CMK (cell line): ENCODE measurements at places on chromosomes 11 and 22.

- DNase-seq: no peak
Measured at GRCh38 chr11:125948278-125949051, 2.6 kb downstream of the VSIG10L2 start.

- DNase-seq: no peak
Measured at GRCh38 chr11:90916706-90917105, 693.9 kb upstream of the CHORDC1 start.

- DNase-seq: no peak
Measured at GRCh38 chr11:78313181-78313795, 104.3 kb downstream of the GAB2 start.

GRCh38 chr11:71423181-71423790, 24.9 kb downstream of the DHCR7 start:
- no peak for DNase-seq

DNA sequence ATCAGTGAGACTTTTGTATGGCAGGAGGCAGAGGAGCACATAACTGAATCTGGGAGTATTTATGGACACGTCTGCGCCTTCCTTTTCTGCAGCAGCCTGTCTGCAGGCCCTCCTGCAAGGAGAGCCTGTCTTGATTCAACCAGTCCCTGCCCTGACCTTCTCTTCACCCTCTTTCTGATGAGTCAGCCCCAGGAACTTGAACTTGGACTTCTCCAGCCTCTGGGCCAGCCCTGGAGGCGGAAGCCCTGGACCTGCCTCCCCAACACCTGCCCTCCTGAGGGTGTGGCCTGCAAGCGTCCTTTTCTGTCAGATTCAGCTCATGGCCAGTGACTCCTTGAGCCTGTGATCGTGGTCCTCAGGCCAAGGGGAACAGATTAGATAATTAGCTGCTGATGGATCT, 20.0 kb downstream of the DAGLA start:
- DNase-seq: no peak

DNA sequence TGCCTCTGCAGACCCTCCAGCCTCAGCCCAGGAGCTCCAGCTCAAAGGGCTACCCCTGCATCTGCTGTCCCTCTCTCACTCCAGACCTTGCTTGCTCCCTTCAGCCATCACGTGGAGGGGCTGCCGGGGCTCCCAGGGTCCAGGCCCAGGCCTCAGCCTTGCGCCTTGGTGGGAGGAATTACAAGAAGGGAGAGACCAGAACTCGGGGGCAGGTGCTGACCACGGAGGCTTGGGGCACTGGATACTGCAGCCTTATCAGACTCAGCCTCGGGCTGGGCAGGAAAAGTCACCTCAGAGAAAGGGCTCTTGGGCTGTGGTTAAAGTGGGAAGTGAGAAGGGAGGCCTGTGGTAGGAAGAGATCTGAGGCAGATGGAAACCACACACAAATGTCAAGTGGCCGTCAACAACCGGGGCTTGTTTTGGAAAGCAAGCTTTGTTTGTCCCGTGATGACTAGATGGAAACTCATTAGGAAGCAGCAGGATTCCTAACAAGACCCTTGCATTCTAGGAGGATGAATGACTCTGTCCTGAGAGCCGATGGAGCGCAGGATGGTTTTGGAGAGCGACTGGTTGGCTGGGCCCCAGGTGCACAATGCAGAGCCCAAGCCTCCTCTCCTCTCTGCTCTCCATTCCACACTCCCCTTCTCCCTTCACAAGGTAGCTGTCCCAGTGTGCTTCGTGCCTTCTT, 1321.7 kb downstream of the TBC1D22A start:
- DNase-seq: peak; percentile 17

DNA sequence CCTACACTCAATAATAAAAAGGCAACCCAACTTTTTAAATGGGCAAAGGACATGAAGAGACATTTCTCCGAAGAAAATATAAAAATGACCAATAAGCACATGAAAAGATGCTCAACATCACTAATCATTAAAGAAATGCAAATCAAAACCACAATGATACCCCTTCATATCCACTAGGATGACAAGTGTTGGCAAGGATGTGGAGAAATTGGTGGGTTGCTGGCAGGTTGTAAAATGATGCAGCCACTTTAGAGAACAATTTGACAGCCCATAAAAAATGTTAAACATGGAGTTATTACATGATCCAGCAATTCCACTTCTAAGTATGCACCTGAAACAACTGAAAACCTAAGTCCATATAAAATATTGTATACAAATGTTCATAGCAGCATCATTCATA, 73.2 kb upstream of the LMO2 start:
- no peak for DNase-seq

GRCh38 chr11:31646216-31646615, 136.6 kb downstream of the ELP4 start:
- no peak for DNase-seq

DNA sequence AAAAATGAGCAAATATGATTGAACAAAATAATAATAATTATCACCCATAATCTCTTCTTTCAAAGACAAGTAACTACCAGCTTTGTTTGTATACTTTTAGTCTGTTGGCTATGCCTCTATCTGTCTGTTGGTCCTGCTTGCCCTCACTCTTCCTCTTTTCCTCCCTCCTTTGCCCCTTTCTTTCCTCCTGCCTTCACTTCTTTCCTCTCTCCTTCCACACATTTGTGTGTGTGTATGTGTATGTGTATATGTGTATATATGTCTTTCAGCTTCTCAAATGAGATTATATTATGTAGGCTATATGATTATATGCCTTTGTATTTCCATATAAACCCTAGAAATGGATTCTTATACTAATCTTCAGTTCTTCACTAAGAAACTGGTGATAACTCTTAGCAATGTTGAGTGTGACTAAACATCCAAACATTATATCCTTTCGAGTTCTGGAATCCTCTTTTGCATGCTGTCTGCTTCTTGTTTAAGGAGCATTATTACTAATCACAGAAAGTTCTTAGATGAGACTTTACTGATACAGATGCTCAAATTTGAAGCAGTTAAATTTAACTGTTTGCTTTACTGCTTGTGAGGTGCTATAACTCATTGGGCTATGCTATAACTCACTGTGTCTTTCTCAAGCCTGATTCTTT, 219.1 kb downstream of the TMEM135 start:
- DNase-seq: no peak
